Brain (organoid and tissue), 16 donors: ENCODE measurements at places on chromosomes 6 and 20.

GRCh38 chr6:138404666-138405337, 779 bp downstream of the HEBP2 start:
- peak; percentile 17 for DNase-seq

- DNase-seq: no peak
Measured at GRCh38 chr6:30497714-30498113, 8.4 kb downstream of the HLA-E start.

DNA sequence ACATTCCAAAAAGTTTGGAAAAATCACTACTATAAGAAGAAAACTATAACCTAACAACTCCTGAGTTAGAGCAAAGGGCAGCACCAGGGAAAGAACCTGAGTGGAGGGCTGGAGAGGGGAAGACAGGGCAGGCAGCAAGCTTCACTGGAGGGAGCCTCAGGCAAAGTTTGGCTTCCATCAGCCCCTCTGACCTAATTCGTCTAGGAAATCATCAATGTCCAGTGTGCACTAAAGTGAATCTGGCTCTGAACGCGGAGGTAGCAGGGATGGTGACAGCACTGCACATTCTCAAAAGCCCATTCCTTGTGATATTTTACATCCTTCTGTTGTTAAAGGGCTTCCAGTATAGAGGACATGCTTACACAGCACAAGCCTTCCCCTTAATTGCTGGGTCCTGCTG, 87.1 kb downstream of the ZDHHC14 start:
- no peak for DNase-seq

DNA sequence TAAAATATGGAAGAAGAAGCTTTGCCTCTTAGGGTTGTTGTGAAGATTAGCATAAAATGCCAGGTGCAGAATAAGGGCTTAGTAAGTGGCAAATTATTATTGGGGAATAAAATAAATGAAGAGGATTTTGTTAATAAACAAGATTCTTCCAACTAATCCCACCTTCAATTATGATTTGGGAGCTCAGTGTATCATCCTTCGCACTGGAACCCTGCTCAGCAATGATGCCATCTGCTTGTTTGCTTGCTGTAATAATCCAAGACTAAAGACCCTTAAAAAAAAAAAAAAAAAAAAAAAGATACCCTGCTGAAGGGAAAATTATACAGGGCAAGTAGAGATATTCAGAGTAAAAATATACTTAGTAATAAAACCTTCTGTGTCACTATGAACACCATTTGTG, 62.0 kb upstream of the RREB1 start:
- DNase-seq: no peak

- no peak for DNase-seq
Measured at GRCh38 chr20:39839399-39840119, 849.5 kb downstream of the MAFB start.

DNA sequence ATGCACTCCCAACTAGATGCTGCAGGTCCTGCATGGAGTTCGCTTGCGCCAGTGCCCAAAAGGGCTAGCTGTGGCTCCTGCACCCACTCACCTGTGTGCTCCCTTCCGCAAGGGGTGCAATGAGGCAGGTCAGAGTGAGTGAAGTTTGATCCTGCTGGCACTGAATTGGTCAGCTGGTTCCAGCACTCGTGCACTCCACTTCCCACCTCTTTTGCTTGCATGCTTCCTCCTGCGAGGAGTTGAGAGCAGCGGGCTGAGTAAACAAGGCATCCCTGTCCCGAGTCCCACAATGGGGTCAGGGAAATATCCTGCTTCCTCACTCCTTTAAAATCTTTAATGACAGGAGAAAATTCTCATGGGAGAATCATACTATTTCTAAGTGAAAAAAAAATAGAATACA, 86.2 kb downstream of the LCA5 start:
- DNase-seq: no peak

DNA sequence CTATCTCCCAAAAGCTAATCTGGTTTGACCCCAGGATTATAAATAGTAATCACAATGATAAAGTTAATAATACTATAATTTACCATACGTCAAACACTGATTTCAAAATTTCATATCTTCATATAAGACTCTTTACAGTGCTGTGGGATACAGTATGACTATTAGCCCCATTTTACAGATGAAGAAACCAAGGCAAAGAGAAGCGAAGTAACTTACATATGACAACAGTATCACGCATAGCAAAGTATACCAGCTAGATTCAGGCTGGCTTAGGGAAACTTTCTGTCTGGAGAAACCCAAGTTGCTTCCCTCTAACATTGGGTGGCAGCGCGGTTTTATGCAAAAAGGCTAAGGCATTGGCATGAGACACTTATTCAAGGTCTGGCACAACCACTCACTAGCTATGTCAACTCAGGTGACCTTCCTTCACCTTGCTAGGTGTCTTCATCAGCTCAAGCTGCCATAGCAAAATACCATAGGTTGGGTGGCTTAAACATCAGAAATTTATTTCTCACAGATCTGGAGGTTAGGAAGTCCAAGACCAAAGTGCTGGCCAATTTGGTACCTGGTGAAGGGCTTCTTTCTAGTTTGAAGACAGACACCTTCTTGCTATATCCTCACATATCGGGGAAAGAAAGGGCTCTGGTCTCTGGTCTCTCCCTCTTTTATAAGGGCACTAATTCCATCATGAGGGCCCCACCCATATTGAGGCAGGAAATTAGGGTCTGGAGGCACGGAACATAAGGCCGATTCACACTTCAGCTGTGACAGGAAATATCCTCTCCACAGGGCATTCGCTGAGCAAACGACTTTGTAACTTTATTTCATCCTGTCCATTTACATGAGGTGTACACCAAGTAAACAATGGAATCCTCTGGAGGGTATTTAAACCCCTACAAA, 22.4 kb upstream of the UTRN start:
- no peak for DNase-seq

- peak; percentile 85 for DNase-seq
Measured at GRCh38 chr6:151101161-151101815, 138.5 kb upstream of the AKAP12 start.

DNA sequence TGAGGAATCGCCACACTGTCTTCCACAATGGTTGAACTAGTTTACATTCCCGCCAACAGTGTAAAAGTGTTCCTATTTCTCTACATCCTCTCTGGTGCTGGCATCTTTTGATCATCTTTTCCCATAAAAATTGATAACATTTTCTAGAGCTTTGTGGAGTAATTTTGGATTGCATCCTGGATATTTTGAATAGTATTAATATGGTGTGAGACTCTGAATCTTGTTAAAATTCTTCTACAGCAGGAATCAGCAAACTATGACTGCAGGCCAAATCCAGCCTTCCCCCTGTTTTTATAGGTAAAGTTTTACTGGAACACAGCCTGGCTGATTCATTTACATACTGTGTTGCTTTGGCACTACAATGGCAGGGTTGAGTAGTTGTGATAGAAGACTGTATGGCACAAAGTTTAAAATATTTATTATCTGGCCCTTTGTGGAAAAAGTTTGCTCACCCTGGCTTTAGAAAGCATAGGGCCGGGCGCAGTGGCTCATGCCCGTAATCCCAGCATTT, 15.0 kb upstream of the RNF8 start:
- no peak for DNase-seq

DNA sequence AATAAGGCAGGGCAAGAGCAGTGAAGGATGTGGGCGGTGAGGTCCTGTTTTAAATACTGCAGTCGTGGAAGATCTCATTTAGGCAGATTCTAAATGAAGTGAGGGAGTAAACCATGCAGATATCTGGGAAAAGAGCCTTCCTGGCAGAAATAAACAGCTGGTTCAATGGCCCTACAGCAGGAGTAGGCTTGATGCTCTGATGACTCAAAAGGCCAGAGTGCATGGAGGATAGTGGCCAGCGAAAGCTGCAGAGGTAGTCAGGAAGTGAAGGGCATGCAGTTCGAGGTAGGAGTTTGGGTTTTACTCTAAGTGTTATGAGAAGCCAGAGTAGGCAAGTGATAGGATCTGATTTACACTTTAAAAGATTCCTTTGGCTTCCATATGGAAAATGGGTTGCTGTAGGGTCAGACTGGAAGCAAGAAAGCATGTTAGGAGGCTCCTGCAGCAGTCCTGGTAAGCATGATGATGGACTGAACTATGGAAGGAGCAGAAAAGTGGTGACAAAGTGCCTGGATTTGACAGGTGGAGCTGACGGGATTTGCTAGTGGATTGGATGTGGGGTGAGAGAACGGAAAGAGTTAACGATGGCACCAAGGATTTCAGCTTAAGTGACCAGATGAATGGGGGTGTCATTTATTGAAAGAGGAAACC, 150.0 kb downstream of the GJA10 start:
- no peak for DNase-seq

- DNase-seq: no peak
Measured at GRCh38 chr6:147615659-147616456, 107.4 kb downstream of the SAMD5 start.

- no peak for DNase-seq
Measured at GRCh38 chr6:2563635-2564034, 187.1 kb downstream of the MYLK4 start.

DNA sequence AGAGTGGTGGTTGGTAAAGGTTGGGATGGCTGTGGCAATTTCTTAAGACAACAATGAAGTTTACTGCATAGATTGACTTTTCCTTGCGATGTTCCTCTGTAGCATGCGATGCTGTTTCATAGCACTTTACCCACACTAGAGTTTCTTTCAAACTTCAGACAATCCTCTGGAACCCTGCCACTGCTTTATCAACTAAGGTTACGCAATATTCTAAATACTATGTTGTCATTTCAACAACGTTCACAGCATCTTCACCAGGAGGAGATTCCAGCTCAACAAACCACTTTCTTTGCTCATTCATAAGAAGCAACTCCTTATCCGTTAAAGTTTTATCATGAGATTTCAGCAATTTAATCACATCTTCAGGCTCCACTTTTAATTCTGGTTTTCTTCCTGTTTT, 161.2 kb upstream of the NRSN1 start:
- no peak for DNase-seq

DNA sequence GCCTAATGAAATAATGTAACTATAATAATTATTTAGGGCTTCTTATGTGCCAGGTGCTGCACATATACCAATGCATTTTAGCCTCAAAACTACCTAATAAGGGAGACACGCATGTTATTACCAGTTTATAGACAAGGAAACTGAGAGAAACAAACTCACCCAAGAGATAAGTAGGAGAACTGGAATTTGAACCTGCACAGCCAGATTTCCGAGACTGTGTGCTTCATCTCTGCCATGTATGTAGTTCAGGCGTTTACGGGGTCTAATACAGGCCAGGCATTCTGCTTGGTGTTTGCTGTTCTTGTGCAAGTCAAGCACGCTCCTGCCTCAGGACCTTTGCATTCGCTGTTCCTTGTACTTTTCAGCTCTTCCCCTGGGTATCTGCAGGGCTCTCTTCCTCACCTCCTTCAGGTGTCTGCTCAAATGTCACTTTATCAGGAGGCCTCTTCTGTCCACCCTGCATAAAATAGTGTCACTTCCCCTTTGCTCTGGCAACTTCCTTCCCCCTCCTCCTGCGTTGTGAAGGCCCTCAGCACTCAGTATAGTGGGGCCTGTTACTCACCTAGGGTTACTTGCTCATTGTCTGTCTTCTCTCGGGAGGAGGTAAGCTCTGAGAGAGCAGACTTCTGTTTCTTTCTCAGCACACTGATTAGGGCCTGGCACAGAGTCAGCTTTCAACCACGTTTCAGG, 6.1 kb upstream of the NSFL1C start:
- DNase-seq: no peak

DNA sequence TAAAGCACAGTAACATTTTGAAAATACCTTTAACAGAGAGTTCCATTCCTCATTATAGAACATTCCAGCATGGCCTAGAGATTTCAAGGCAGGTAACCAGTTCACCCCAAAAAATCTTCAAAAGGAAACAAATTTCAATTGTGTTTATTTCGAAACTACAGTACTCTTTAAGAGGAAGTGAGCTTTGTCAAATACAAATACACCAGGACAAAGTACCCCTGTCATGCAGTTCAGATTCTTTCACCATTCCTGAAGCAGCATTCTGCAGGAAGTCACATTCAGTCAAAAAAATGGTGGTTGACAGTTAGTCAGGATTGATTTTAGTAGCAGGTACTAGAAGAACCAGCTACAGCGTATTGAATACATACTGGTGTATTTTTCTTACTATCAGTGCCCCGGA, 89.6 kb upstream of the RIN2 start:
- no peak for DNase-seq

DNA sequence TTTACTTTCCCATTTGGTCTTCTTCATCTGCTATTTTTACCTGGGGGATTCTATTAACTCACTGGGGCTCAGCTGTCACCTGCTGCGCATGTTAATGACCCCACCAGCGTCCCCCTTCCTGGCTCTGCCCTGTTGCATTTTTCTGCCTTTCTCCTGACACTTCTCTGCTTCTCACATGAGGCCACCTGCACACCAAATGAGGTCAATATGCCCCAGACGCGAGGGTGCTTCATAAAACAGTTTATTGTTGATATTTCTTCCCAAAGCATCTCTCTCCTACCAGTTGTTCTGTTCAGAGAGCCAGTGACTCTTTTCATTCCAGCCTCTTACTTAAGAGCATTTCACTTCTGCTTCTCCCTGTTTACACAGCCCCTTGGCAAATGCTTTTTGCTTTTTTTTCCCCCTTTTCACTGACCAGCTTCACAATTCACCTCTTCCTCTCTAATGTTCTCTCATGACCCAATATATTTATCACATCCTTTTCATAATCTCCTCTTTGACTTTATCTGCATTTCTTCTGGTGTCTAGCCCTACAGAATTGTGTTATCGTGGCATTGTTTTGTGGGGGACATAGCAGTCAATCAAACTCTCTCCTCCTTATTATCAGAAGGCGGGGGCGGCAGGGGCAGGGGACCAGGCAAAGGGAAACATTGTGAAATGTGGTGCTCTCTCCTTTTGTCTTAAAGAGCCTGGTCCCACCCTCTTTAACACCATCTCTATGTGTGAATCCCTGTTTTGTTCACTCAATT, 545.8 kb upstream of the CITED2 start:
- no peak for DNase-seq

- DNase-seq: peak; percentile 1
Measured at GRCh38 chr6:85864453-85865401, 222.0 kb upstream of the SYNCRIP start.

DNA sequence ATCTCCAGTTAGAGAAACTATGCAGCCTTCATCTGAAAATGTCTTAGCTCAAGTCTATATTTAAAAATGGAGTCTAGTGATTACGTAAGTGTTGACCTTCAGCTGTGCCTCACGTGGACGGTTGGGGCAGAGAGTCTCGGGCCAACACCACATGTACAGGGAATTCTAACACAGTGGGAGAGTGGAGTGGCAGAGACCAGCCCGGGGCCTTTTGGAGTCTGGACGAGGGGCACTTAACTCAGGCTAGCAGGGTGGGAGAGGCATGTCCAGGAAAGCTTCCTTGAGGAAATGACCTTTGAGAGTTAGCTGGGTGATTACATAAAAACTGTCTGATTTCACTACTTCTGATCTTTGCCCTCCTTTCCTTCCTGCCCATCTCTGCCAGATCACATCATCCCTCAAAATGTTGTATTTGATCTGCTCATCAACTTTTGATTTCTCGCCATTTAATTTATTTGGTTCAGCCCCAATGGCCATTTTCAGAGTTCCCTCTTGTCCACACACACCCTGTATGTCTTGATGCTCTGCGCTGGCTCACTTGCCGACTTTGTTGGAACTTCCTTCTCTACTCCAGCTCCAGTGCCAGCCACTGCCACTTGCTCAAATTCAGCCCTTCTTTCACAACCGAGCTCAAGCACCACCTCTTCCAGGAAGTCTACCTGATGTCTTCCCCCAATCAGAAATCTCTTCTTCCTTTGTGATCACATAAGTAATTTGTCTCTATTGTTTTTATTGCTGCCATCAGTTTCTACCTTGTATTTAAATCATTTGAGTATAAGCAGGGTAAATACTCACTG, 2.6 kb downstream of the ARMC2 start:
- no peak for DNase-seq
